ENCODE measurements at places on chromosomes 1 and 21. TPM values are rescaled to one million over a fixed set of nuclear protein-coding genes. Genes with fewer than 3 reads are reported as not detected.
A peak's percentile ranks its signal among the peaks of the same experiment; 100 is the strongest.

Gene KIF1B
- total RNA-seq = 19.8 TPM

GRCh38 chr1:247487057-247487456 lies 29.2 kb upstream of the OR2B11 start:
- DNase-seq = peak; percentile 29

- peak; percentile 91 for DNase-seq
Observed at GRCh38 chr1:93447481-93448291, at the start of gene FNBP1L. FNBP1L (plus strand) TSS chr1:93448118; CDS start chr1:93448282, 164 bp downstream.

GRCh38 chr1:40818264-40818961 lies 34.8 kb downstream of the KCNQ4 start:
- peak; percentile 77 for DNase-seq

DNA sequence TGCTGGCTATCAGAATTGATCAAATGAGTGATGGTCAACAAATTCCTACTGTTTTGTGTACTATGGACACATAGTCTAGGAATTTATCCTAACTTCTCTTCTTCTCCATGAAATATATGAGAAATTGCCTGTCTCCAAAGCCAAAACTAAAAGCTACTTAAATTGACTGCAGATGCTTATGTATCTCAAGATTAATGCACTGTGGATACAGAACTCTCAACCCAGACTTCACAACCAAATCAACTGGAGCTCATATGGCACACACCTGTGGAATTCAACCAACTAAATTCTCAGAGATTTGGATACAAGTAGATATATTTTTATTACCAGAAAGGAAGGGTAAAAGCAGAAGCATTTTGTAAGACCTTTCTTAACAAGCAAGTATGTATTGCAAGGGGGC lies 566.1 kb downstream of the LTN1 start:
- no peak for DNase-seq

DNA sequence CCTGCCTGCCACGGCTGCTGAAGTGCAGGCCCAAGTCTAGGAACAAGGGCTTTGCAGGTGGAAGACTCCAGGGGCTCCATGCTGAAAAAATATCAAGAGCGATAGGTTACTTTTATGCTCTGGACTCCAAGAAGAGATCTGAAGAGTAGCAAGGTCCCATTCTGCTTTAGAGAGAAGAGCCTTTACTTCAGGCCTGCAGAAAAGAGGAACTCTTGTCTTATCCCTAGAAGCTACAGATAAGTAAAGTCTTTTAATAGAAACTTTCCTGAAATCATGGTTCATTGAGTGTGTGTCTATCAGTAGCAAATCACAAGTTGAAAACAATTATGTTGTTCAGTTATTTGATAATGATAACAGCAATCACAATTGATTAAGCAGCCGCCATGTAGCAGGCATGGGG lies 113.3 kb downstream of the TNR start:
- DNase-seq = no peak

Gene SV2A
- total RNA-seq = 0.20 TPM
